ENCODE measurements at places on chromosomes 4 and X.
A peak's percentile ranks its signal among the peaks of the same experiment; 100 is the strongest.

GRCh38 chr4:98546910-98547594, 111.4 kb downstream of the TSPAN5 start:
- no peak for DNase-seq

DNA sequence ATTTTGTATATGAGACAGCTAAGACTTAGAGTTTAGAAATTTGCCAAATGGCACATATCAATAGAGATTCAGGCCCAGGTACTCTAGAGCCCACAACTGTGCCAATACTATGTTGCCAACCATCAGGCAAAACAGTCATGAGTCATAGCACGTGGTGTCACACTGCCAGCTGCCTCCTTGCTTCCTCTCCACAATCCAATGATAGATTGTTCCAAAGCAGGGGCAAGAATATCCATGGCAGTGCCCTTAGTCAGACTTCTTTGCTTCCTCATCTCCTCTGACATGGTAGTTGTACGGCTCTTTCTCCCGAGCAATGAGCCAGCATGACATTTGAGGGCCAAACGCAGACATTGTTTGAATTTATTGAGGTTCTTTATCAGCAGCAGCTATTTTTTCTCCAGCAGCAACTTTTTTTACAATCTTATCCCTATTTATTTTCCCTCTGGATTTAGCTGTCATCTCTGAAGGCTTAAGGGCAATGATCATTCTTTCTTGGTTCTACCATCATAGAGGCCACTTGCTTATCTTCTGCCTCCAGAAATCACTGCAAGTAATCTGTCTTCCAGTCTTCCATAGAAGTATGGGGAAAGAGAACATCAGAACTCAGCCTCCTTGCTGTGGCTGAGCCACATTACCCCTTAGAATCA, 169.7 kb downstream of the COL4A6 start:
- no peak for DNase-seq

GRCh38 chr4:156442912-156443311, 489.2 kb upstream of the CTSO start:
- DNase-seq = no peak

DNA sequence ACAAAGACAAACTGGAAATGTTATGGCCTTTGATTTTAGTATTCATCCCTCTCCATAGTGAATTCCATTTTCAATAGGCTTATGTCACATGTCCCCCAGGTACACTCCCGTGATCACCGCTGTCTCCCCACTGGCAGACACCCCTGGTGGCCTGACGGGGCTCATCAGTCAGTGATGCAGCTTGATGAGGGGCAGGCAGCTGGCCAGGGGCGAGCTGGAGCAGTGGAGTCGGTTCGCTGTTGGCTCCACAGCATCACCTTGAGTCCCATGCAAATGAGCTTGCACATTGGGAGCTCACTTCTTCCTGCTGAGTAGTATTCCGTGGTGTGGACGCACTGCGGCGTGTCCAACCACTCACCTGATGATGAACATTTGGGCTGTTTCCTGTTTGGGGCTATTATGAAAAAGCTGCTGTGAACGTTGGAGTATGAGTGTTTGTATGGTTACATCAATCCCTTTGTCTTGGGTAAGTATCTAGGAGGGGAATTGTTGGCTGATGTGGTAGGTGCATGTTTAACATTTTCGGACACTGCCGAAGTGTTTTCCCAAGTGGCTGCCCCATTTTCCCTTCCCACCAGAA, 5.2 kb downstream of the TREX2 start:
- no peak for DNase-seq

DNA sequence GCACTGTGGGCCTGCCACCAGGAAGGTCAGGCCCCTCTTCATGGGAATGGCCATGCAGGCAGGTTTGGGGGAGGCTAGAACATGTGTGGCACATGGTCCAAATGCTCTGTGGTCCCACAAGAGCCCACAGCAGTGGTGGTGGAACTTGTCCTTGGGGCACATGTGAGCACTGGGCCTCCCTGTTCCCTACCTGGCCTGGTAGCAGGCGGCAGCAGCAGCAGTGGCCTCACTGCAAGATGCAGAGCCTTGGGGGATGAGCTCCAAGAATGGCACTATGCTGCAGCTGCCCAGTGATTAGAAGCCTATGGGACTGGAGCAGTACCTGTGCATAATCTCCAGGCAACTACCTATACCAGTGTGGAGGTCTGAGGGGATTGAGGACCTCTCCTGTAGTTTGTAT, 197.0 kb upstream of the DCAF8L1 start:
- DNase-seq = no peak

GRCh38 chr4:95833711-95834194, 6.1 kb upstream of the PDHA2 start:
- DNase-seq = peak; percentile 6
